ENCODE measurements at places on chromosomes 7 and 10.

DNA sequence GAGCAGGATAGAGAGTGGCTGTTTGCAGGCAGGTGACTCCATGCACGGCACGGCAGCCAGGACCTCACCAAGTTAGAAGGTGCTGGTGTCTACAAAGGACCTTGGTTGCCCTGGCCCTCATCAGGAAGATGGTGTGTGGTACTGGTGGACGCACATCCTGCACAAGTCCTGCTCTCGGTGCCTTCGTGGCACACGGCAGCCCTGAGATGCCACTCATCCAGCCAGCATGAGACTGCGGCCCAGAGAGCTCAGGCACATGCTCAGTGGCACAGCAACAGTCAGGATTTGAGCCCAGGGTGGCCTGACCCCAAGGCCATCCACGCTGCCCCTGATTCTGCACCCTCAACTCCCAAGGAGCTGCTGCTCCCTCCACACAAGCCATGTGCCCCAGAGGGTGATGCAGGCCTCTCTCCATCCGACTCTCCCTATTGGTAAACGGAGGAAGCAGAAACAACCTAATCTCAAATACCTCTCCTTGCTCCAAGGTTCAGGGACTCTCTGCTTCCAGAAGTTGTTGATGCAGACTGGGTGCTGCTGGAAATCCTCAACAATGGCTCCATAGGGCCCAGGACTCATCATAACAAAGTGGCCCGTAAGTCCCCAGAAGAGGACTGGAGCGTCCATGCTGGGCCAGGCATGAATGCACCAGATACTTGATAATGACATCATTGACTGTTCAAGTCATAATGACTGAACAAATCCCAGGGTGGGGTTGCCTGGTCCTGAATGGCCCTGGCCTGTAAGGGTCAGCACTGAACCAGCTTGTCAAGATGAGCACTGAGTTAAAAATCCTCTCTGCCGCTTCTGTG is 93.6 kb downstream of the ARHGAP22 start:
- DNase-seq, result no peak

DNA sequence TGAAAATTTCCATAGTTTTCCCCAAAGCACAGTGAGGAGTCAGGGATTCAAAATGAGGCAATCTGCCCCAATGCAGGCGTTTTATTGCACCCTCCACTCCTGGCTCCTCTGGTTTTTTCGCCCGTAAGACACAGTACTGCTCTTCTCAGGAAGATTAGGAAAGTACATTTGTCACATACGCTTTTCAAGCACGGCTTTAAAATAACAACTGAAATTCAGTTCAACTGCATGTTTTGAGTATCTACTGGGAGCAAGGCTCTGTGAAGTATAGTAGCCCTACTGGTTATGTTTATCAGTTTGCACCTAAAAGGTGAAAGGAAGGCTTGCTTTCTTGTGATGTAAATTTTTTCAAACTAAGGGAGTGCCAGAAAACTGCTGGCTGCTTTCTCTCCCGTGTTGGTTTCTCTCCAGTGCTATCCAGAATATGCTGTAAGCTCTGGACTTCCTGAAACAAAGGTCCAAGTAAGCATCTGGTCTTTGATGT is 1.9 kb upstream of the SGMS1 start:
- DNase-seq, result peak; percentile 48

GRCh38 chr10:13382703-13383398 is 34.8 kb upstream of the SEPHS1 start:
- DNase-seq, result no peak

GRCh38 chr10:79089632-79090031 is 20.9 kb downstream of the ZMIZ1 start:
- DNase-seq, result no peak

GRCh38 chr10:102007796-102008195 is 48.2 kb downstream of the ARMH3 start:
- no peak for DNase-seq

- no peak for DNase-seq
Observed at GRCh38 chr10:52949899-52950298, 177.3 kb upstream of the MBL2 start.

- DNase-seq, result no peak
Observed at GRCh38 chr10:113458944-113459343, 93.9 kb upstream of the HABP2 start.

- DNase-seq, result no peak
Observed at GRCh38 chr10:18610517-18610916, 40.9 kb downstream of the NSUN6 start.

- no peak for DNase-seq
Observed at GRCh38 chr7:48441848-48442492, 270.7 kb downstream of the ABCA13 start.

GRCh38 chr10:118256825-118257570 is 85.1 kb downstream of the FAM204A start:
- no peak for DNase-seq

GRCh38 chr10:97228130-97228774 is 42.5 kb upstream of the SLIT1 start:
- no peak for DNase-seq

- DNase-seq, result no peak
Observed at GRCh38 chr10:101311185-101312066, 42.5 kb upstream of the BTRC start.

- no peak for DNase-seq
Observed at GRCh38 chr7:128938544-128939074, 882 bp downstream of the IRF5 start.

DNA sequence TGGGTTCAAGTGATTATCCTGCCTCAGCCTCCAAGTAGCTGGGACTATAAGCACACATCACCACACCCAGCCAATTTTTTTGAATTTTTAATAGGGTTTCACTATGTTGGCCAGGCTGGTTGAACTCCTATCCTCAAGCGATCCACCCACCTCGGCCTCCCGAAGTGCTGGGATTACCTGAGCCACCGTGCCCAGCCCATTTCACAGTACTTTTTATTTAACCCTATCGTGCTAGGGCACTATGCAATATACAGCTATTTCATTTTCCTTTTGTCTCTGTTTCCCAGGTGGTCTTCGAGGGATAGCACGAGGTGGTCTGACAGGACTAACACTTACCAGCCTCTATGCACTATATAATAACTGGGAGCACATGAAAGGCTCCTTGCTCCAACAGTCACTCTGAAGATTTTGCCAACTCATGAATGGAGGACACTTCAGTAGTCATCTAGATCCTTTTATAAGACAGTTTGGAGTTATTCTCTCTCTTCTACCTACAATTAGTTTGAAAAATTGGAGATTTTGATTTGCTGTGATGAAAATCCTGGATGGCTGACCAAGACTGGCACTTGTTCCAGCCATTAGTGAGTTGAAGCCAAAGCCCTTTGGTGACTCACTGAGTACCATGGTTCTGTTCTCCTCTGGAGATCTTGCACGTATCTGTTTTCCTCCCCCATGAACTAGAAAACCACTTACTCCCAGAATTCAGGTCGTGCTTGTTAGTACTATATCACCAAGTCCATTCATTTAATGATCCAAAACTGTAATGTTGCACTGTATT is 27.3 kb downstream of the NCOA4 start:
- no peak for DNase-seq

DNA sequence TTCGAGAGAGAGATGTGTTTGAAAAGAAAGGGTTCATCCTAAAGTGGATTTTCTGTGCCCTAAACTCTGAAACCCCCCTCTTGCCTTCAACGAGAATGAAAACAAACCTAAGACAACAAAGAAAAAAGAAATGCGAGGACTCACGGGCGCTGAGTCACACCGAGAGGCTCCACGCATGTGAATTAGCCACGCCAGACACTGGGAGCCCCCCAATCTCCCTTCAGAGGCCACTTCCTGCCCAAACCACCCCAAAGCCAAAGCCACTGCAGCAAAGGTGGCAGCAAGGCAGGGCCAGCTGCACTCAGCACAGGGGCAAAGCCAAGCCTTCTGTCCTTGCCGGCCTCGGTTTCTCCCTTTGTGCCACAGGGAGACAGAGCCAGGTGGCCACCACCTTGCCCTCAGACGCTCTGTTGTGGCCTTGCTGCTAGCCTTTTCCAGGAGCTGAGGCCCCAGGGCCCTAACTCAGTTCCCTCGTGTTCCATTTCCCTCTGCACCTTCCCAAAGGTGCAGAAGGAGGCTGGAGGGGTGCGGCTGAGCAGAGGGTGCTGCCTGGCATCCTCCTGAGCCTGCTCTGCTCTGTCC is 93.3 kb downstream of the FAM53B start:
- no peak for DNase-seq

DNA sequence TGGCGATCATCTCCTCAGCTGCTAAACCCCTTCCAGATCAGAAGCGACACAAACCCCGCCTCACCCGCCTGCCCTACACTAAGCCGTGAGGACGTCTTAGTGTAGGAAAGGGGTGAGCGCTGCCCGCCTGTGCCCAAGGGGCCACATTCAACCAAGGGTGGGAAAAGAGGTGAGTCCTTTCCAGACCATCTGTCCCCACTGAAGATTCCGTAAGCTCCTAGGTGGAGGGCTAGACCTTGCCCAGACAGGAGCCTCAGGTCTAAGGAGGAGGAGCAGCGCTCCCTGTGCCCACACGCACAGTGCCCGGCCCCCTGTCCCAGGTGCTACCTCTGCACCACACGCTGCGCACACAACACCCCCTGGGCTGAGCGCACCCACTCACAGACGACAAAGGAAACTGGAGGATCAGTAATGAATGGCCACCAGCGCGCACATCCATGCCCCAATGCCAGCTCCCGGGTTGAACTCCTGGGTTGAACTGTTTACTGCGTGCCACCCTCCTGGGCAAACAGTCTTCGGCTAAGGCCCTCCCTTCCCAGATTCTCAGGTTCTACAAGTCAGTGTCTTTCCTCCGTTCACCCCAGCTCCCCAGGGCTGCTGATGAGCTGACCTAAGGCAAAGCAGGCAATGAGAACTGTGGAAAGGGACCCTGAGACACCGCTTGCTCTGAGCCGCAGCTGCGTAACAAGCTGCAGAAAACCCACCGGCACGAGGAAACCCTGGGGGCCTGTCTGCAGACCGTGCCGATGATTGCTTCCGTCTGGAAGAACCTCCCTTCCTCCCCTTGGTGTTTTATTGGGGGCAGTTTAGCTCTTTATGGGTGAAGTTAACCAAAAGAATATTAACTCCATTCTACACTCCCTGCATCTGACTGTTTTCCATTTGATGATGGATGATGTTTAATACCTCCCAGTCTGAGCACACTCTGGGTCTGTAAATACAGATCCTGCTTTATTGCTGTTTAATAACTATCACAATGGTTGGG is 185.9 kb downstream of the MAD1L1 start:
- DNase-seq, result no peak

GRCh38 chr7:81298951-81299666 is 380.3 kb upstream of the SEMA3C start:
- no peak for DNase-seq
